NCI-H1694 treated with DMSO at 0.1 percent for 48 hours (cell line): ENCODE measurements at places on chromosomes 2 and 18.
A peak's percentile ranks its signal among the peaks of the same experiment; 100 is the strongest.

GRCh38 chr2:1654696-1655374 is 89.5 kb downstream of the PXDN start:
- DNase-seq, result no peak

DNA sequence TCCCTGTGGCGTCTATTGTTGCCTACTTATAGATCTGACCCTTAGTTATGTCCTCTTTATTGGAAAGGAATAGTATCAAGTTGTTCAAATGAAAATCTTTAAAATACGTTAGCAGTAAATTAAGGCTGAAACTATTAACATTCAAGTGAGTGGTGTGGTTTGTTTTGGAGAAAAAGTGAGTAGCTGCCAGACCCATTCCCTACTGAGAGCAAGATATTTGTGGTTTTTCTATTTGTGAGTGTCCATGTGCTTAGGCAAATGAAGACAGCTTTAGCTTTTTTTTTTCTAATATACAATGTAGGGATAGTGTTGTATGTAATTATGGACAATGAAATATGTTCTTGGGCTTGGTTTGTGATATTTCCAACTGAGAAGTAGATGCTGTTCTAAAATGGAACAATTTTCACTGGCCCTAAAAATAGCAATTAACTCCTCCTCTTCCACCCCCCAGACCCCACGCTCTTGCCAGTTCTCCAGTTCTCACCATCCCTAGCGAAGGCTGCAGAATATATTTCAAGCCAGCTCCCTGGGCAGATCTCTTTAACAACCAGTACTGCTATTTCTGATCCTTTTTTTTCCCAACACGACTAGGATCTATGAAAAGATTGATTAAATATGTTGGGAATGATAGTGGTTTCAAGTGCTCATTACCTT is 83.1 kb downstream of the CCDC85A start:
- no peak for DNase-seq

GRCh38 chr18:57027190-57027708 is 119.6 kb upstream of the BOD1L2 start:
- DNase-seq, result no peak

DNA sequence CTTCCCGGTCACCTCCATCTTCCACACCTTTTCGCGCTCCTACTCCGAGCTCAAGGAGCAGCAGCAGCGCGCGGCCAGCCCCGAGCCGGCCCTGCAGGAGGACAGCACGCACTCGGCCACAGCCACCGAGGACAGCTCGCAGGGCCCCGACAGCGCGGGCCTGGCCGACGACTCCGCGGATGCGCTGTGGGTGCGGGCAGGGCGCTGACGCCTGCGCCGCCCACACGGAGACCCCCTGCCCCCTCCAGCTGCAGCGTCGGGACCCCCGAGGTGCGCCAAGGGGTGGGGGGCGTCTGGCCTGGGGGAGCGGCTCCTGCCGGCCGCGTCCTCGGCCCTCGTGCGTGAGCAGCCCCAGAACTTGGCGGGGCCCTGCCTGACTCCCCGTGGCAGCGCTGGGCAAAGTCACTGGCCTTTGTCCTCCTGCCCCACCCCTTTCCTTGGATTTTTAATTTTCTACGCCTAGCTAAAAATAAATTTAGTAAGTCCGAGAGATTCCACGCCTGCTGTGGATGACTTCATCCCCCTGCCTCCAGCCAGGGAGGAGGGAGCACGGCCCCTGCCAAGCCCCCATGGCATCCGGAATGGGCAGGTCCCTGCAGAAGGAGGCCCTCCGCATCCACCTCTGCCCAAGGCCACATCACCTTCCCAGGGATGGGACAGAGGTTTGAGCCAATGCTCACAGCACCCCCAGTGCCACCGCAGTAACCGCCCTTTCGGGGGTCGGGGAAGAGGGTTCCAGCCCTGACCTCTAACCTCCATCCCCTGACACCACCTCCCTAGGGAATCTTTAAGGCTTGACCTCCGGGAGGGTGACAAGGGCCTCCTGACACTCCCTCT is 51.6 kb downstream of the SLC66A2 start:
- no peak for DNase-seq

DNA sequence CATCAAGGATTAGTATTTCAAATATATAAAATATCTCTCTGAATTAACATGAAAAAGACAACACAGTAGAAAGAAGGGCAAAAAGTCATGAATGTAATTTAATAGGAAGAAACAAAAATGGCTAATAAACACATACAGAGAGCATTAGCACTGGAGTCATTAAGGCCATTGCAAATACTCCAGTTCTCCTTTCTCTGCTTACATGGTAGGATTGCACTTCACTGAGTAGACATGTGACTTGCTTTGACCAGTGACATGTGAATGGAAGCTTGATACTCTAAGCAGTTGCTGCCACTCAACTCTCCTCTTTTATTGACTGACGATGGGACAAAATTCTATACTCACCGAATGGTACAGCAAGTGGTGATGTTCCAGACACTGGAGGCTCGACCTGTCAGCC is 153.9 kb upstream of the LGALSL start:
- no peak for DNase-seq

DNA sequence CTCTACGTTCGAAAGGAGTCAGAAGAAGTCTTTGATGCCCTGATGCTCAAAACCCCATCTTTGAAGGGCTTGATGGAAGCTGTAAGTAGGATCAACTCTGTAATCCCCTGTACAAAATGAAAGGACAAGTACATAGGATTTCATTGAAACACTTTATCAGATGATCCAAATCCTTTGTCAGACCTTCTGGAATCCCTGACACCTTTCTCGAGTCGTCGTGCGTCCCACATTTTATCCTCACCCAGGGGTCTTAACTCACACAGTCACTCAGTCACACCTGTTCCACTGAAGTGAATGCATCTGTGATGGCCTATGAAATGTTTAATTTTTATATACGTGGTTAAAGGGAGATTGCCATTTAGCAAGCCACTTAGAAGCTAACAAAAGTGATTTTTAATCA is 44.8 kb downstream of the GRHL1 start:
- DNase-seq, result no peak

GRCh38 chr2:229571243-229571642 is 143.1 kb downstream of the DNER start:
- no peak for DNase-seq

GRCh38 chr2:46293466-46293865 is 3.7 kb upstream of the EPAS1 start:
- no peak for DNase-seq

- DNase-seq, result no peak
Observed at GRCh38 chr18:49590608-49591007, 28.8 kb downstream of the LIPG start.

GRCh38 chr18:47528343-47528742 is 276.9 kb upstream of the SKOR2 start:
- DNase-seq, result no peak

DNA sequence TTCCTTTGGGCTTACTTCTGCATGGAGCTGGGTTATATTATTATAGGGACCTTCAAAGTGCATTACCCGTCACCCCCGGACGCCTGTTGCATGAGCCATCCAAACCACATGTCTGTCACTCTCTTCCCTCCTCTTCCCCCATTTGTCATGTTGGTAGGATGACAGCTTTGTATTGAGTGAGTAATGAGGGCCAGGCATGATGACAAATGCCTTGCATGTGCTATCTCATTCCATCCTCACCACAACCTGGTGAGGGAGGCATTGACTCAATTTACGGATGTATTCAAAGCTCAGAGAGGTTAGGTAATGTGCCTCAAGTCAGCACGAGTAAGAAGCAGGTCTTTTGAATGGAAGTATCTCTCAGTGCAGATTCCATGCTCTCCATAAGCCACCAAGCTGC is 510.5 kb upstream of the TNP1 start:
- DNase-seq, result no peak

- no peak for DNase-seq
Observed at GRCh38 chr18:73829146-73829545, 318.5 kb downstream of the FBXO15 start.

- DNase-seq, result no peak
Observed at GRCh38 chr2:230627806-230628724, 84.6 kb upstream of the CAB39 start.

GRCh38 chr2:27871802-27872201 is 18.4 kb downstream of the RBKS start:
- DNase-seq, result no peak

DNA sequence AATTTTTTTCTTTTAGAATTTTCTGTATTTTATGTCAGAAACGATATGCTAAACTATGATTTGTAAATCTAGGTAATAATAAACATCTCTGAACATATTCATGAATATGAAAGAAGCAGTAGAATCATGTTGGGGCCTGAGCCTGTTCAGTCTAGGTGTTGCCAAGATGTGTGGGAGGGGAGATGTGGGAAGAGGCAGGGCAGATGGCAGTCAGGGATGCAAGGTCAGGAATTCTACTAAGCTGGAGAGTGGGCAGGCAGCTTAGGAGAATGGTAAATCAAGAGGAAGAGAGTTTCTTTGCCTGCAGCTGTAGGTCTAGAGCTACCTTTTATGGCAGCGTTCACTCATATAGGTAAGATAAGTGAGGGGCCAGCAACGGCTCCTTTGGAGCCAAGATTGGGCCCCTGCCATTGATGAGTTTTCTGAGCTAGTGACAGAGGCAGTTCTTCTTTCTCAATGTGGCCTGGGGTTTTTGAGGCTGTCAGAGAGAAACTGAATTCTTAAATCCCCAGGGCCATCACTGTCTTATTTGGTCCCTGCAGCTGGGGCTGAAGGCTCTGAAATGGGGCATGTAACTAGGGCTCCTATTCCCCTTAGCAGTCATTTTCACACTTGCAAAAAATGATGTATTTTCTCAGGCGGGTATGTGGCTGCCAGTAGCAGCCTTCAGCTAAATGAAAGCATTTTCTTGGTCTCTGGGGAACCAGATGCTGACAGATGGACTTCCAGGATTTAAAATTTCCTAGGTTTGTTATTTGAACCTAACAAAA is 232.8 kb downstream of the PIK3C3 start:
- DNase-seq, result peak; percentile 52

DNA sequence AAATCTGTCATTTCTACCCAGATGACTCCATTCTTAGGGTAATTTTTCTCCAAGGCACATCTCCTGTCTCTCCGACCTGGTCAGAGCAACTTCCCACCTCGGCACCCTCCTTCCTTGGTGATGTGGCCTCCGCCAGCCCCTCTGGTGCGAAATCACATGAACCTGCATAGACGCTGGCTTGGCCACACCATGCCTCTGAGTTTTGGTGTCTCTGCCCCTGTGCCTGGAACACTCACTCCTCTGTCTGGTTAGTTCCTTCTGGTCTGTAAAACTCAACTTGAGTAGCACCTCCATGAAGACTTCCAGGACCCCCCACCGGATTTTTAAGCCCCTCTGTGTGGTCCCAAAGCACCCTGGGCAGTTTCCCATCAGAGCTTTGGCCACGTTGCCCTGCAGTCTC is 83.2 kb upstream of the OTOS start:
- no peak for DNase-seq

GRCh38 chr2:131027566-131028528 is 65.4 kb downstream of the FAM168B start:
- DNase-seq, result no peak

GRCh38 chr2:148511883-148512282 is 132.7 kb upstream of the EPC2 start:
- DNase-seq, result no peak

DNA sequence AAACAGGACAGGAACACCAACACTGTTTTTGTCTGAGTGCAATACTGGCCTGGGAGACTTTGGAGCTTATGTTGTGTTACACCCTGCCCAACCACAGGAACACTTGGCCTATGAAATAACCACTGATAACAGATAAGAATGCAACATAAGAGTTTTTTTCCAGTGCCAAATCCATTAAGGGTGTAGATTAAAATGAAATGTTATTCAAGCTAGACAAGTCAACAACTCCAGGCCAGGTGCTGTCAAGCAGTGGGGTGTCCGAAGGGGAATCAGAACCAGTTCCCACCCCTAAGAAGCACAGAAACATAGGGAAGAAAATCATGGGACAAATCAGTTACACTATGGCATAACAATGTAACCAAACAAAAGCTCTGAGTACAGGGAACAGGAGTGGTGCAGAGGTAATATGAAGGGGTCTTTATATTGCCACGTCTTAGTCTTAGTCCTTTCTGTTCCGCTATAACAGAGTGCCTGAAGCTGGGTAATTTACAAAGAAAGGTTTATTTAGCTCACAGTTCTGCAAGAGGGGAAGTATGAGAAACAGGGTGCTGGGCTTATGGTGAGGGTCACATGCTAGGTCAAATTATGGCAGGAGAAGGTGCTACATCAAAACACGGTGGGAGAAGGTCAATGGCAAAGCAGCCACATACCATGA is 3.8 kb downstream of the AFG3L2 start:
- DNase-seq, result no peak

GRCh38 chr2:85534881-85535280 is 4.1 kb upstream of the MAT2A start:
- no peak for DNase-seq

DNA sequence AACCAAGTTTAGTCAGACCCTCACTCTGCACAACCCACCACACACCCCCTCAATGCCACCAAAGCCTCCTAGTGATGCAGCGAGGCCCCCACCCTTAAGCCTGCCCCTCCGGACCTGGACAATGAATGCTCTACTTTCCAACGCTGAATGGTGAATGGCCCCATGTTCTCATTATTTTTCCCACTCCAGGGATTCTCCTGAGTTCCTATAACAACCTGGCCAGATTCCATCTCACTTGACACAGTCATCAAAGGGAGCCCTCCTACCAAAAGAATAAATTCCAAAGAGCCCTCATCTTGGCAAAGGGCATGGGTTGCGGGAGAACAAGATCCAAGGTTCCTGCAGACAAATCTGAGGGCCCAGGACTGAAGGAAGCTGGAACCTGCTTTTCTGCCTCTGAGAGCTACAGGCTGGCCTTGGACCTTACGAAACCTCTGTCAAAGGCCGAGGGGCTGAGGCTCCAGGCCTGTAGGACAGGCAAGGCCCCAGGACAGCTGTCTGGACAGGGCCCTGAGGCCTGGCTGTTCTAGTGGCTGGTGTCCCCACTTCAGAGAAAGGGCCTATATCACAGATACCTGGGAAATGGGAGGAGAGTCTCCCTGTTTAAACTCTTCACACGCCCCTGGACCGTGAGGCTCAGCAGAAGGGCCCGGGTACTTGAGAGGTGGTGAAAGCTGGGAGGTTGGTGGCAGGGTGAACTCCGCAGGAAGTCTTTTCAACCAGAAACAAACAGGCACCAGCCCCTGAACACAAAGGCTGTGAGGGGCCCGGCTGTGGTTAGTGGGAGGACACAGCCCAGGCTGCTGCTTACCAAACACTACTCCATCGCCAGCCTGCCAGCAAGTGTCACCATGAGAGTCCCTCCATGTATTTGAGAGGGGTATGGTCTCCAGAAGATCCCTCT is 27.3 kb downstream of the SFXN5 start:
- DNase-seq, result no peak

DNA sequence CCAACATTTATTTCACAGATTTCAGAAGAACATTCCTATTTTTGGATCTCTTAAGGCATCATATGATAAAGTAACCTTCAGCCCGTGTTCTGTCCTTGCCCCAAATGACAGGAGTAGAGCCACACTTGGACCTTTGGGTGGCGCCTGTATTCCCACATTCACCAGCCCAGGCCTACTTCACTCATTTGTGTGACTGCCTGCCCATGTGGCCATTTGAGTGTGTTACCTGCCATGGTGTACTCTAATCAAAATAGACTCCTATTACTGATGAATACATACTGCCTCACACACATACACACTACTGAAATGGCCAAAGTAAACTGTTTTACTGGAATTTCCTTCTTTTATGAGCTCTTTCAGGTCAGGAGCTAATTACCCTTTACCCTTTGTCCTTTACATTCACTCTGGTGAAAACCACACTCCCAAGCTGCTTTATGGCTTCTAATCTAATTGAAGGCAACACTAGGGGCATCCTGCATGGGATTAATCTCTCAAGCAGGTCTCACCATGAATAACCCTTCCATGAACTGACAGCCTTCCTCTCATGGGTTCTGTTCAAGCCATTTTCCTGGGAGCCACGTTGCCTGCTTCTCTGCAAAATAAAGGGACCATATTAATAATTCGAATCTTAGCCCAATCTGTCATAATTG is 271.0 kb upstream of the GALNT5 start:
- no peak for DNase-seq
